CD4-positive, alpha-beta T cell treated with Interleukin-15 for 1 hour (primary cell): ENCODE measurements at places on chromosomes 2 and 18.

DNA sequence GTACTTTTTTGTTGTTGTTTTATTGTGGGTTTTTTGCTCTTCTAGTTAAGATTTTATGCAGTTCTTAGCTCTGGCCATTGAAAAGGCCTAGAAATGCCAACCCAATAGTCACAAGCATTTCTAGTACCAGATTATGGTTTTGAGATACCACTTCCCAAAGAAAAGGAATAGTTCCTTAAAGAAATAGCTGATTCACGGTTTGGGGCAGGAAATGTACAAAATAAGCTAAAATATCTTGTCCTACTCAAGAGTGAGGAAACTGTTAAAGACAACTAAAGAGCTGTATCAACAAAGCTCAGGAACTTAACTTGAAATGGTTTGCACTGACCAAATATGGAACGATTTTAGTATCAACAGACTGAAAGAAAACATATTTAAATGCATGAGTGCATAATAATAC, 35.4 kb downstream of the PGAP1 start:
- no peak for DNase-seq

DNA sequence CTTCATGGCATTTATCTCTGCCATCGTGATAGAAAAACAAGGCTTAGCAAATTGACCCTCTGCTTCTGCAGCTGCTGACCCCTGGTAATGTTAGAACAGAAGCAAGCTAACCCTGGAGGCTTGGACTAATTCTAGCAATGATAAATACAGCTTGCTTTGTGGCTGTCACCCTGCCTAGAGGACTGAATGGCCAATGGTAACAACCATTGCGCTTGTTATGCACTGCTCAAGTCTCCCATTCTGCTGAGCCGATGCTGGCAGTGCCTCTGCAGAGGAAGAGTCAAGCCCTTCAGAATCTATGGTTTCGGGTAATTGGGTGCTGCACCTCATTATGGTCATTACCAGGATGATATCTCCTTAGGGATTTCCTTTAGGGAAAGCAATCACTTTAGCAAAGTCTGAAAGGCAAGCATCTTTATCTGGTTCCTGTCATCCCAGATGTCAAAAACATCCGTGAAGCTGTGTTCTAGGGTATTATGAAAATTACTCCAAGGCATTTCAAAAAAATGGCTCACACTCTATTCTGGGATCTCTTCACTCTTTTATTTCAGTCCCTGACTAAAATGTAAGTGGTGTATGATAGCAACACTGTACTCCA, 186.8 kb upstream of the DLGAP1 start:
- no peak for DNase-seq

GRCh38 chr2:163528640-163529217, 207.1 kb downstream of the FIGN start:
- DNase-seq: no peak

- no peak for DNase-seq
Observed at GRCh38 chr18:13279181-13280069, 60.9 kb downstream of the LDLRAD4 start.

DNA sequence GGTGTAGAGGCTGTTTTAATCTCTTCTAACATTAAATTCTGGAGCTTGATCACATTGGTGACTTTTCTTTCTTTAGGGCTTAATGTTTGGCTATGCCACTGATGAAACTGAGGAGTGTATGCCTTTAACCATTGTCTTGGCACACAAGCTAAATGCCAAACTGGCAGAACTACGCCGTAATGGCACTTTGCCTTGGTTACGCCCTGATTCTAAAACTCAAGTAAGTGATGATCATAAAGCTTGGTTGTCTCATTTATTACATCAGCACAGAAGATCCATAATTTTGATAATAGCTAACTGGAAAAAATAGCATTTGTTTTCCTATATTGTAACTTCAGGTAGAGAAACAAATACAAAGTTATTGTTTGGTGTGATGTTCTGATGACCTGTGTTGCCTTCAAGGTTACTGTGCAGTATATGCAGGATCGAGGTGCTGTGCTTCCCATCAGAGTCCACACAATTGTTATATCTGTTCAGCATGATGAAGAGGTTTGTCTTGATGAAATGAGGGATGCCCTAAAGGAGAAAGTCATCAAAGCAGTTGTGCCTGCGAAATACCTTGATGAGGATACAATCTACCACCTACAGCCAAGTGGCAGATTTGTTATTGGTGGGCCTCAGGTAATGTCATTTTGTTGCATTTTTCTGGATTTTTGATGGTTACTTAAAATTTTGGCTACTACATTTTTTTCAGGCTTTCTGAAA, 2.9 kb downstream of the MAT2A start:
- DNase-seq: no peak

DNA sequence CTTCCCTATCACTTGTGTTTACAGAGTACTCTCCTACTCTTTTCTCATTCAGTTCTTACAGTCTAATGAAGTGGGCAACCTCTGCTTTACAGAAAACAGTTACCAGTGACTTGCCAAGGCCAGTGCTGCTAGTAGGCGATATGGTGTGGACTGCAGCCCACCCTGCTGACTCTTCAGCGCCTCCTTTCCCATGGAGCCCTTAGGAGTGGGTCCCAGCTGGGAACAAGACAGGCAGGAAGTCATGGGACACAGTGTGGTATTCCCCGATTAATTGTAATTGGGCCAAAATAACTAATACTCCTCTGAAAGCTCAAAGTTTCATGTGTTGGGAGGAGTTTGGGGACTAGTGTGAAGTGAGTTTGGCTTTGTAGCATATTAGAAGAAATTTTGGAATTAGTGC, 120.1 kb upstream of the EML6 start:
- no peak for DNase-seq

GRCh38 chr2:12119841-12120240, 373.4 kb downstream of the LPIN1 start:
- no peak for DNase-seq

DNA sequence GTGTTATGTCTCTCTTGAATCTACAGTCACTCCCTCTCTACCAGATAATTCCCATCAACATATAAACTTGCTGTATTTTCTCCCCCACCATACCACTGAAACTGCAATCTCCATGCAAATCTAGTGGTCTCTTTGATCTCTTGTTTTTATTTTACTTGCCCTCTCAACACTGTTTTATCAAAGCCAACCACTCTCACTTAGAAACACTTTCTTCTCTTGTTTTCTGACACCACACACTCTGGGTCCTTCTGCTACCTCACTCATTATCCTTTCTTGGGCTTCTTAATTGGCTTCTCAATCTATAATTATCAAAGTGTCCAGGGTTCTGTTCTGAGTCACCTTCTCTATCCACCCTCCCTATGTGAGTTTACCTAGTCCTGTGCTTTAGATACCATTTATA, 2.0 kb upstream of the MCFD2 start:
- no peak for DNase-seq

DNA sequence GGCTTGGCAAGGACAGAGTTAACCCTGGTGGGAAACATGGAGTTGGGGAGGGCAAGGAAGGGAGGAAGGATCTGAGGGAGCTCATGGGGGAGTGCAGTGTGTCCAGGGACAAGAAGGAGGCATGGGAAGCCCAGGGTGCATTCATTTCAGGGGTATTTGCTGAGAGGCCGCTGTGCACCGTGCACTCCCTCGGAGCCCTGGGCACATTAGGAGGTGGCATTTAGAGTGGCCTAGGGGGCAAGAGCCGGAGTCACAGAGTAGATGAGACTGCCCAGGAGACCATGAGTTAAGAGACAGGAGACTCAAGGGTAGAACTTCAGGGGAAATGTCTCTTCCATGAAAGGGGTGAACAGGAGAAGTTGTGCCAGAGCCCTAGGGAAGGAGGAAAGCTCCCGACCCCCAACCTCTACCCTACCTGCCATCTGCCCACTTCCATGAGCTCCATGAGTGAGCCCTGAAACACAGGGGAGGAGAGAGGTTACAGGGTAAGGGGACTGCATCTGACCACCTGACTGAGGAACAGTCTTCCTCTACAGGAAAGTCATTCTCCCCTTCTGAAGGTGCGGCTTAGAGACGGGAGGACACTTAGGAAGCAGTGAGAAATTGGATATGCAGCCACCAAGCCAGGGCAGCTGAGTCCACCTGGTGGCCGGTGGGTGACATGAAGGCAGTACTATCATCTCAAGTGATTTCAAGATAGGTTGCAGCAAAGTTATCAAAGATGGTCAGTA, 58.5 kb upstream of the COPS8 start:
- DNase-seq: peak; percentile 44

DNA sequence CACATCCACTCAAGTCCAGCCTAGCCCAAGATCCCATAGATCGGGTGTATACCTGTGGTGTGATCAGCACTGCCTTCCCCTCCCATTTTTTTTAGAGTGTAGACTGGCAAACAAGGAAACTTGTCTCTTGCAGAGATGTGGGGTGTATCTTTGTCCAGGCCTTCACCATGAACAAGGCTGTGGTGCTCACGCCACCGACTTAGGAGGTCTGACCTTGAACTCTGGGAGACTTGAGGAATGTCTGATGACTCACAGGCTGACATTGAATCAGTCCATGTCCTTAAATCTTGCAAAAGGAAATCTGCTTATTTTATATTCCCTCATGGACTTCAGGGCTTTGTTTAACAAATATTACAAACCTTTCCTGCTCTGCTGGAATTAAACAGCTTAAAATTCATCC, 4.5 kb upstream of the CTIF start:
- no peak for DNase-seq

GRCh38 chr2:234640657-234641056, 143.8 kb upstream of the ARL4C start:
- DNase-seq: no peak

DNA sequence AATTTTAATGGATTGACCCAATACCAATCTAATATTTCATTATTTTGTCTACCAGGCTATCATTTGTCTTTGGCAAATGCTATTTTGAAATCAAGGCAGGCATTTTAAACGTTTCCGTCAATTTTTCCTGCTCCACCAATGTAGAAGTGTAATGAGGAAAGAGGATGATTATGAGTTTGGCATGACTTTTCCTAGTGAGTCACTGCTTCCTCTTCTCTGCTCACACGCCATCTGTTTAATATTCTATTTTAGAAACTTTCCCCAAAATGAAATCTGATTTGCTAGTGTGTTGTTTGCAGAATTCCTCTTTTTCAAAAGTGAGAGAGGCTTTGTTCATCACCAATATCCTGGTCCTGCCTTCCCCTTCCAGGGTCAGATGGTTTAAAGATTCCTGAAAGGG, 42.5 kb upstream of the PID1 start:
- DNase-seq: no peak

GRCh38 chr18:22521026-22521707, 103.5 kb upstream of the CTAGE1 start:
- no peak for DNase-seq

GRCh38 chr2:135320465-135321355, 210.3 kb downstream of the ZRANB3 start:
- DNase-seq: no peak

DNA sequence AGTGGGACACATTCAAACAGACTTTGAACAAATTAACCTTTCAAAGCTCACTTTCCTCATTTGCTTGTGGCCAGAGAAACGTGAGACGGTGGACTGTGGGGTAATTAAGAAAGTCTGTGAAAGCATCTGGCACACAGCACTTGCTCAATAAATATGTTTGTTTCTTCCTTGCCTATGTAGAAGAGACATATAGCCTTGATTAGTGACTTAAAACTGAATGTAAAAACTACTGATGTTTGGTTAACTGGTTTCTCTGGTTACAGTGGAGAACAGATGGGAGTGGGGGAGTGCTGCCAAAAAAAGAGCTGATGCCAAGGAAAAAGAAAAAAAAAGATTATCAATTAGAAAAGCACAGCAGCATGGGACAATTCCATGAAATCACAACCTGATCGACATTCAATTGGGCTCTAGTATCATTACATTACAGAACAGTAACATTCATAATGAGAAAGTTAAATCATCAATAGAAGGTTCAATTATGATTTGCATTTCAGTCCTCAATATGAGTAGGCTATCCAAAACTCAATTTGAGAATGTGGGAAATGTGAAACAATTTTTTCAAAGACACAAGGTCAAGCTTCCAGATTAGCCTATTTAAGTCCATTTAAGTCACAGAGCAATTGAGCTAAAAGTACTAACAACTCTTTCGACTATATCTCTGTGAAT, 14.7 kb downstream of the CUL3 start:
- no peak for DNase-seq

DNA sequence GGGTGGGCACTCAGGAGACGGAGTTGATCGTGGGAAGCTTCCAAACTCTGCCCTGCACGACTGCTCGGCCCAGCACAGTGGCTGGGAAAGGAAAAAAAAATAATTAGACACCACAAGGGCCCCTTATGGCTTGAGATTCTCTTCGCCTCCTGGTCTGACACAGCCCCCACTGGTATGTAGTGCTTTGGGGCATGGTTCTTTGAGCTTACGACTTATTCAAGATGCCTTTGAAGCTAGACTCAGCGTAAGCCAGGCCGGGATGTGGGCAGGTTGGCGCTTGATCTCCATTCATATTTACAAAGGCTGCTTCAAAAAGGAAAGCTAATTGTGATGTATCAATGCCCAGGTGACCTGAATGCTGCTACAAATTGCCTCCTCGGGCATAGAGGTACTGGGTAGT, 50.5 kb downstream of the CXCR4 start:
- no peak for DNase-seq

DNA sequence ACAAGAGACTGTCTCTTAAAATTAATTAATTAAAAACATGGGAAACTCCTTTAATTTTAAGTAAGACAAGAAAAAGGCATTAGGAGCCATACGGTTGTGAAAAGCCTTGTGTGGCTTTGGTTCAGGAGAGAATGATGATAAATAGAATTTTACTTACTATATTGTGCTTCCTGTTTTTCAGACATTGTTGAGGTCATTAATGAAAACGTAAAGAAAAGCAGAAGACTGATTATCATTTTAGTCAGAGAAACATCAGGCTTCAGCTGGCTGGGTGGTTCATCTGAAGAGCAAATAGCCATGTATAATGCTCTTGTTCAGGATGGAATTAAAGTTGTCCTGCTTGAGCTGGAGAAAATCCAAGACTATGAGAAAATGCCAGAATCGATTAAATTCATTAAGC, 10.7 kb upstream of the IL1RL2 start:
- no peak for DNase-seq

DNA sequence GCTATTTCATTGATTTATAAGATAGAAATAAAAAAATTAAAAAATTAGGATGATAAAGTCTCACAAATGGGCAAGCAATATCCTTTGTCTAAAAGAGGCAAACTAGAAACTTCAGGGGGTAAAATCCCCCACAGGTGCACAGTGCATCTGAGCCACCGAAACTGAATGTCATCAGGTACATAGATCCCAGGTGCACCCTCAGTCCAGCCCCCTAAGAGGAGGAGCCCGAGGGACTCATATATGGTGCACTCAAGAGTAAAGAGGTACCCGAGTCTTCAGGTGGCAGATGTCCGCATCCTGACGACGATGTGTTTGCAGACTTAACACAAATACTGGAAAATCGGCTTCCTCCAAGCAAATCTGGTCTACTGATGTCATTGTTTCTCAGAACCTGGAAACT, 11.3 kb downstream of the QPCT start:
- no peak for DNase-seq
